ENCODE measurements at places on chromosomes 2 and 18.
A peak's percentile ranks its signal among the peaks of the same experiment; 100 is the strongest.

GRCh38 chr2:68662466-68662865 lies 19.1 kb downstream of the PROKR1 start:
- no peak for DNase-seq

GRCh38 chr2:173101687-173102086 lies 26.0 kb downstream of the MAP3K20 start:
- DNase-seq: no peak

DNA sequence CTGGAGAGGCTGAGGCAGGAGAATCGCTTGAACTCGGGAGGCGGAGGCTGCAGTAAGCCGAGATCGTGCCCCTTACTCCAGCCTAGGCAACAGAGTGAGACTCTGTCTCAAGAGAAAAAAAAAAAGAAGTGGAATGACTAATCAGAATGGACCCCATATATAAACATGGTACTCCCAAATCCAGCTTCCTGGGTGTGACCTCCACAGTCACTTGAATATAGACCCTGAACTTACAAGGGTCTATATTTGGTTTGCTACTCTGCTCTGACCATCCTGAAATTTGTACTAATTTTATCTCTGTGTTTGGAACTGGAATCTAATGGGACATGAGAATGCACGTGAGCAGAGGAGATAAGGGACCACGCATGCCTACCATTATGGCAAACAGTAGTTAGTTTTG lies 275.0 kb downstream of the TNS1 start:
- no peak for DNase-seq

- no peak for DNase-seq
Observed at GRCh38 chr18:57801325-57801724, 1.8 kb downstream of the ATP8B1 start.

- DNase-seq: no peak
Observed at GRCh38 chr2:22329211-22330154, 1055.5 kb upstream of the KLHL29 start.

DNA sequence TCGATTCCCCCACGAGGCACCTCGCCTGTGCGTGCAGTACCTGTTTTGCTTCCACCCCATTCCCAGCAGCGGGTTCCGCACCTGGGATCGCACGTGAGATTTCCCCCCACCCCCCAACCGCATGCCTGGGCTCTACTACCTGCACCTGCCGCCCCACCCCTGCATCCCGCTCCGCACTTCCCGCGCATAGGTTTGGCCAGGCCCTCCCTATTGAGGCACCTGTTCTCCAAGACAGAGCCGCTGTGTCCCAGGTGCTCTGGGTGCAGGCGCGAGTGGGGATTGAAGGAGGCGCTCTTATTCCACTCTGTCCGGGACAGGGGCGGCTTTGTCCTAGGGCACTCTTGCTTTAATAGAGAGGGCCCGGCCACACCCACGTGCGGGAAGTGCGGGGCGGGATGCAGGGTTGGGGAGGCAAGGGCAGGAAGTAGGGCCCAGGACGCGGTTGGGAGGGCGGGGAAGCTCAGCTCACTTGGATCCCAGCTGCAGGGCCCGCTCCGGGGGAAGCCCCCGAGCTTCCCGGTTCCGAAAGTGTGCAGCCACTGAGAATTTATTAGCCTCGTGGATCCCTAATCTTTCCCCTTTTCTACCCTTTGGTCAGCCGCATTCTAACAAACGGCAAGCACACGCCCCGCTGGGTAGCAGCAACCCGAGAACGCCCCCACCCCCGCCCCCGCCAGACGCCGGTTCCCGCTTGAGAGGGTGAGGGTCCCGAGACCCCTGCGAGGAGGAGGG lies 670 bp upstream of the MOCOS start:
- DNase-seq: no peak

GRCh38 chr2:171514908-171515582 lies 7.2 kb upstream of the CYBRD1 start:
- no peak for DNase-seq

DNA sequence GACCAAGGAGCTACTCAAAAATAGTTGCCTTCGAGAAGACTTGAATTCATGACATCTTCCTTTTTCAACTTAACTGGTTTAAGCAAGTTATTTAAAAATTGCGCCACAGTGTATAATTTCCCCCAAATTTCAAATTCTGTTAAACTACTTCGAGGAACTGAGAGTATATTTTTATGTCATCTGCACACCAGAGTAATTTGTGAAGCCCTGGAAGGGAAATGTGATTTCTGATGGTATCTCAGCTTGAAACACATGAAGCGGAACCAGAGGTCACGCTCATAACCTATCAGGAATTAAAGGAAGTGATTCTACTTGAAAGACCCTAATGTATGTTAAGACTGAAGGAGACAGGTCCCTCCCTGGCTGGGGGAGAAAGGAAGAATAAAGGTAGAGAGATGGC lies 33.9 kb upstream of the DARS1 start:
- DNase-seq: no peak

DNA sequence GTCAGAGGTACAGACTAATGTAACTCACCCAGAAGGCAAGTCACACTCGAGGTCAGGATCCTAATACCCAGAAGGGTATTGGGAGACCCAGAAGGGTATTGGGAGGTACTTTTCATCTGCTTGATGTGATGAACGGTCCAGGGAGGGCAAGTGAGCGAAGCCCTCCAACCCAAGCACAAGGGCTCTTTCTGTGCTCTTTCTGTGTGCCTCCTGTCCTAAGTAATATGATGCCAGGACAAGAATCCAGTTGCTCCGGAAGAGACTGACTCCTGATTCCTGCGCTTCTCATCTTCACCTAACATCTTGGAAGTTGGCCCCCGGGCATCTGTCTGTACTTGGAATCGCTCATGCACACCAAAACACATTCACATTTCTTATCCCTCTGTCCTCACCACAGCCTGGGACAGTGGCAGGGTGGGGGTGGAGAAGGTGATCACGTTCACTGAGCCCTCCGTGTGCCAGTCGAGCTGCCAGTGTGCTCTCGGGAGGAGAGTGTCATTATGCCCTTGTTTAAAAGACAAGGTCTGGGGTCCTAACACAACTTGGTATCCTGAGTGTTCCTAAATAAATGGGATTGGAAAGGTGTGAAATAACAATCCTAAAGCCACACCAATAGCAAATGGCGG lies 17.1 kb downstream of the GYPC start:
- peak; percentile 69 for DNase-seq

DNA sequence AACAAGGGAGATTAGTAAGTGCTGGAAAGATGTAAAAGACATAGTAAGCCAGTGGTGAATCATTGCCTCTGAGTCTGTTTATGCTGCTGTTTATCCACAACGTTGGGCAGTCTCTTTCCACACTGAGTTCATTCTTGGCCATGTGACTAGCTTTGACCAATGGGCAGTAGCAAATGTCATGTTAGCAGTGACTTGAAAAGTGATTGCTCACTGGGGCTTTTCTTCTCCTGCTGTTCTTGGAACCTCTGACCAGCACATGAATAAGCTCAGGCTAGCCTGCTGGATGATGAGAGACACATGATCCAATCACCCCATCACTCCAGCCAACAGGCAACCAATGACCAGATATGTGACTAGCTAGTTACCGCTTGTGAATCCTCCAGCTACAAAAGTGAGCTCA lies 360.4 kb downstream of the SLC4A3 start:
- DNase-seq: no peak

GRCh38 chr2:218010140-218010983 lies 7.6 kb upstream of the TNS1 start:
- DNase-seq: no peak

GRCh38 chr2:16664809-16665747 lies 556 bp downstream of the CYRIA start:
- DNase-seq: no peak

- no peak for DNase-seq
Observed at GRCh38 chr18:37383846-37384595, 181.6 kb downstream of the CELF4 start.

GRCh38 chr2:145984580-145984979 lies 1464.7 kb upstream of the ZEB2 start:
- no peak for DNase-seq

GRCh38 chr2:129905664-129906081 lies 73.8 kb upstream of the RAB6C start:
- no peak for DNase-seq

DNA sequence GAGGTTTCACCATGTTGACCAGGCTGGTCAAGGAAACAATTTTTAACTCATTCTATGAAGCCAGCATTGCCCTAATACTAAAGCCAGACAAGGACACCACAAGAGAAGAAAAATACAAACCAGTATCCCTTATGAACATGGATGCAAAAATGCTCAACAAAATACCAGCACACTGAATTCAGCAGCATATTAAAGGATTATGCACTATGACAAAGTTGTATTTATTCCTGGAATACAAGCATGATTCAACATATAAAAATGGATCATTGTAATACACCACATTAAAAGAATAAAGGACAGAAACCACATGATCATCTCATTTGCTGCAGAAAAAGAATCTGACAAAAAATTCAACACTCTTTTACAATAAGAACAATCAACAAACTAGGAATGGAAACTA lies 138.7 kb downstream of the RAB3GAP1 start:
- DNase-seq: no peak

DNA sequence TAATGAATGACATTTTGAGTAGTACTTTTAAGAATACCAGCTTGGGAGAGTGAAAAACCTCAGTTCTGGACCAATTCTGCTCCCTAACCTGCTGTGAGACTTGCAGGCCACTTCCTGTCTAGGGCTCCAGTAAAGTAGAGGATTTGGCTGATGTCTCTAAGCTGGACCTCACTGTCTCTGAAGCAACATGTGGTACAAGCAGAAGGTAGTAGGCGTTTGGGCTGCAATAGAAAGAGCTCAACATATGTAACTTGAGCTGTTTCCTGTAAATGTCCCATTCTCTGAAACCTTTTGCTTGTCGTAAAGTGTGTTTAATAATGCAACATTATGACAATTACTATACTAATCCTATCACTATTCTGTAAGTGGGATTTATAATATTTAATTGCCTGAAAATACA lies 213.1 kb downstream of the MYO3B start:
- no peak for DNase-seq

All from hematopoietic multipotent progenitor cell treated with erythropoietin and hydrocortisone succinate and interleukin-3 and kit ligand, for 17 days (in vitro differentiated cells).